ENCODE measurements at places on chromosomes 11 and 22.

DNA sequence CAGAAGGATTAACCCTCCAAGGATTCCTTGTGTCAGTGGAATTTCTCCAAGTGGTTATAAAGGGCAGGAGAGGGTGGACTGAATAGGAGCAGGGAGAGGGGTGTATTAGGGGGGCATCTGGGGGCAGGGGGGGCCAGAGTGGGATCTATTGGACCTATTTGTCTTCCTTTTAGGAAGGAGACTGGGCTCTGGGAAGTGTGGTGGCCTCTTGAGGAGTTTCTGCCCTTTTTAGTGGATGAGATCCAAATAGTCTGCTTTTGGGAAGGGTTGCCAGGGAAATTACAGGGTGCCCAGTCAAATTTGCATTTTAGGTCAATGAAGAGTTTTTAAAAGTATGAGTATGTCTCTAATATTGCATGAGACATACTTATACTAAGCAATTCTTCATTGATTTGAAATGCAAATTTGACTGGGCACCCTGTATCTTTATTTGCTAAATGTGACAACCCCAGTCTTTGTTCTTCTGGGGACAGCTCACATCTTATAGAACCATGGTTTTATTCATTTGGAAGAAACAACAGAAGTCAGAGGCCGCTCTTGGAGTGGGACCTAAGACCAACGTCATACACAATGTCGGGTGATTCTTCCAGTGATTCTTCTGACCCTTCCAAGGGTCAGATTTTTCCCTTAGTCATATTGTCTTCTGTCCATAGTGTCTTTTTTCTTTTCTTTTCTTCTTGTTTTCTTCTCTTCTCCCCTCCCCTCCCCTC, 429 bp upstream of the SLC22A6 start:
- DNase-seq = no peak

DNA sequence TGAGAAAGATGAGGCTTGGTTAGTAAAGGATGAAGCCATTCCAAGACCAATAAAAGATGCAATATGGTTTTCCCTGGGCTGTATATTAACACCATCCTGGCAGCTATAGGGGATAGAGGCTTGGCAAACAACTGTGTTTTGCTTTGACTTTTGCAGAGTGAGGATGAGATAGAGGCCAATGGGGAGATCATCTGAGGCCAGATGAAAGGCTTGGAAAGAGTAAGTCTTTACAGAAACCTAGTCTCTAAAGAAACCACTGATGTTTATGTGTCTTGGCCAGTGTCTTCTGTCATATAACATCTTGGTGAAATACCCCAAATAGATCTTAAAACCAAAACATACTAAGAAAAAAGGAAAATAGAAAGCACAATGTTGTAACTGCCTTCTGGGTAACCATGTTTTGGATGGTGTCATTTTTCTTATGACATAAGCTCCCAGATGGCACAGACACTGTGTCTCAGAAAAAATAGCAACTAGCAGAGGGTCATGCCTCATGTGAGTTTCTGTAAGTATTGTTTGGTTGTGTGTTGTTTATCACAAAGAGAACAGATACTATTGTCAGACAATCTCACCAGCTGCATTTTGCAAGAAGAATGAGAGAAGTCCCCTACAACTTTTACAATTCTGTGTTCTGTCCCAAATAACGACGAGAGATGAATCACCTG, 305.4 kb downstream of the ST3GAL4 start:
- DNase-seq = no peak

- no peak for DNase-seq
Observed at GRCh38 chr11:65415499-65416340, 6.9 kb upstream of the NEAT1 start.

- DNase-seq = no peak
Observed at GRCh38 chr22:46828323-46828900, 66.0 kb downstream of the TBC1D22A start.

DNA sequence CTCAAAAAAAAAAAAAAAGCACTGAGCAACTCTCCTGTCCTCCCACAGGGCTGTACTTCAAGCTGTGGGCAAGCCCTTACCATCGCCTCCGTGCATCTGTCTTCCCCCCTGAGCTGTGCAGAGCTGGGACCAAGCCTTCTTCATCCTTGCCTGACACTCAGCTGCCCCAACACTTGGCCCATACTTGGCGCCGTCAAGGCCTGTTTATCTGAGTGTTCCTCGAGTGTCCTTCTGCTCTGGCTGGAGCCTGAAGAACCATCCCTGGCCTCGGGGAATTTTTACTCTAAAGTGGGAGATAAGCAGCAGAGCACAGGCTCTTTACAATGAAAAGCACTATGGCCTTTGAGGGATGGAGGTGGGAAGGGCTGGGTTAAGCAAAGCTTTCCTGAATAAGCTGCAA, 1.6 kb upstream of the TIRAP start:
- DNase-seq = no peak

DNA sequence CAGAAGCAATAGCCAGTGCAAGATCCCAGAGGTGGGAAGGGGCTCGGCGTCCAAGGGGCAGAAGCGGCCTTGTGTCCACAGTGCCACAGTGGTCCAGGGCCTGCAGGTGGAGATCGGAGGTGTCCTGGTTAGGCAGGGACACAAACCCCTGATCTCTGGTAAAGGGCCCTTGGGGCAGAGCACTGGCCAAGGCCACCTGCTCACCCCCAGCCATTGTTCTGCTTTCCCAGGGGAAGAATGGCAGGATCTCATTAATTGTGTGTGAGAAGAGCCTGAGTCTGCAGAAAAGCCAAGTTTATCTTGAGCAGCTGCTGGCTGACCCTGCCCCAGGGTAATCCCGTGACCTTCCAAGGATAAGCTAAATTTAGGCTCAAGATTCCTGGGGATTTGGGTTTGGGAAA, 3.1 kb upstream of the CLDN5 start:
- DNase-seq = no peak

GRCh38 chr11:57278721-57279095, 41.7 kb upstream of the APLNR start:
- DNase-seq = no peak

- no peak for DNase-seq
Observed at GRCh38 chr11:119907122-119907851, 178.3 kb upstream of the NECTIN1 start.

DNA sequence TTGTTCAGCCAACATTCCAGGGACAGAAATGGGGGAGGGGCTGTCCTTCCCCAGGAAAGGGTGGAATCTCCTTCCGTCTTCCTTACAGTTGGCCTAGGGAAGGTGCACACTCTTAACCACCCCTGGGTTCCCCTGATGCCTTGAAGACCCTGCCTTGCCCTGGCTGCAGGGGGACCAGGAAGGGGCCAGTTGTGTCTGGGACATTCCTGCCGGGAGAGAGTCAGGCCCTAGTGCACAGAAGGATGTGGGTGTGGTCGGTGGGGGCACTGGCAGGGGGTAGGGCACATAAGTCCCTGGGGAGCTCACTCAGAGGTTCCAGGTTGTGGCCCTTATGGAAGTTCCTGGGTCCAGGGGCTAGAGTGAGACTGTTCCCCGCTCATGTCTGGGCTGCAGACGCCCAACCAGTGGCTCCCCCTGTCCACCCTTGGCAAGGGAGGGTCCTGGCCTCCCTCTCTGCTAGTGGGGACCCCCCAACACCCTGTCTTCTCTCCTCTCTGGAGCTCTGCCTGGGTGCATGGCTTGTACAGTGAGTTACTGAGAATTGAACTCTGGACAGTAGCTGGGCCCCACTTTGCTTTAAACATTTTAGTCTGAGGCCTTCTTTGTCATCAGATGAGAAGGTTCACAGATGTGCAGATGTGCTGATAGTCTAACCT, 2.0 kb upstream of the APOBEC3A start:
- DNase-seq = no peak

- DNase-seq = no peak
Observed at GRCh38 chr11:15212876-15213275, 98.2 kb downstream of the INSC start.

- DNase-seq = no peak
Observed at GRCh38 chr11:1742371-1742770, 8.0 kb downstream of the IFITM10 start.

DNA sequence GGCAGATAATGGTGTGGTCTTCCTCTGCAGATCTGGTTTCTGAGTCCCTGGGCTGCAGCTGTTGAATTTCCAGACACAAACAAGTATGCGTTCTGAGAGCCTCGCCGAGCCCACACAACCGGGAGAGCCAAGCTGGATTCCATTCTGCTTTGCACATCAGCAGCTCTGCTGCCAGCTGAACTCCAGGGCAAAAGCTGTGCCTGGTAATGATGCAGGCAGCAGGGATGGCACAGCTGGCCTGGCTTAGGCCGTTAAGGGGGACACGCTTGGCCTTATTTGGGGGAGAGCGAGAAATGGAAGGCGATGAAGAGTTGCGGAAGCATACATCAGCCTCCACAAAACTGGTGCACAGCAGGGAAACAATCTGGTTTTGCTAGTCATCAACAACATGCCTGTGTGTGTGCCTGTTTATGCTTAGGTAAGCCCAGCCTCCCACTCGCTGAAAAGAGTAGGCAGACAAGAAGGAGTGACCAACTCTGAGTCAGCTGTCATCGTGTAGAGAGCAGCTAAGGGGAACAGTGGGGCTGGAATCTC, 25.1 kb downstream of the ADAMTS8 start:
- peak; percentile 84 for DNase-seq

DNA sequence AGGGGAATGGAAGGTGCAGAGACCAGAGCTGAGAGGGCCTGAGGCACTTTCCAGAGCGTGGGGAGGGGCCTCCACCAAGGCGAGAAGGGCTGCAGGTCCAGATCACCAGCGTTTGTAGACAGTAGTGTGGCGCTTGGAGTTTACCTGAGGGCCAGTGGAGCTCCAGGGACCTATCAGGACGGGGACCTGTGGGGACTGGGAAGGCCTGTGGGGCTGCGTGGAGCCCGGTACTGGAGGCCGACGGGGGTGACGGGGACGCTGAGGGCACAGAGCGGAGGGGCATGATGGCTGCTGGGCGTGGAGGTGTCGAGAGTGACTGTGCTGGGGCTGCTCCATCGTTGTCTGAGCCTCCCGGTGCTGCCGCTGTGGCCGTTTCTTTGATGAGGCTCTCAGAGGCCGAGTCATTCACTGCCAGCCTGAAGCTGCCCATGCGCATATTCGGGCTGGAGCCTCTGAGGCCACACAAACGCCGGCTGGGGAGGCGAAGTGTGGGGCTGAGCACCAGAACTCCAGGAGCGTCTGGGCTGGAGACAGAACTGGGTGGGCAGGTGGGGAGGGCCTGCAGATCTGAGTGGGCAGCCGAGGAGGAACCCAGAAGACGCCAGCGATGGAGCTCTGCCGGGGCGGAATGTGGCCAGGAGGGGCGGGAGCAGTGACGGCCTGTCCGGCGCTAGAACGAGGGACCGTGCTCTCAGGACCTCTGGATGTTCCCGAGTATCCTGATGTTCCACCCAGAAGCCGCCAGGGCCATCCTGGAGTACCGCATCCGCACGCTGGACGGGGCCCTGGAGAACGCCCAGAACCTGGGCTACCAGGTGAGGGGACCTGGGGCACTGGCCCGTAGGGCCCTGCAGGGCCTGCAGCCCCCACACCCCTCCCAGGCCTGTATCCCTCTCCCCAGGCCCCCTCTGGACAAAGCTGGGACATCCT, 2.6 kb downstream of the PGGHG start:
- DNase-seq = no peak

DNA sequence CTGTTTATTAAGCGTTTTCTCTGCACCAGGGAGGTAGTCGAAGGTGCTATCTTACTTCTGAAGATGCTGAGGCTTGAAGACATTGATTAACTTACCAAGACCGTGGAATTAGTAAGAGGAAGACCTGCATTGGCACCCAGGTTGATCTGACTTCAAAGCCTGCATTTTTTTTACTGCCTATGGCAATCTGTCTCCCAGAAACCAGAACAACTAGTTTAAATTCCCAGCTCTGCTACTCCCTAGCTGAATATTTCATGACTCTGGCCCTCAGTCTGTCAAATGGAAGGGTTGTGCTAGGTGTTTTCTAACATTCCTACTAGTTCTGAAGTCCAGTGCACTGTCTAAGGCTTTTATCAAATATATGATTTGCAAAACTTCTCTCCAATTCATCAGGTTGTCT, 52.0 kb upstream of the GRAMD1B start:
- DNase-seq = no peak

DNA sequence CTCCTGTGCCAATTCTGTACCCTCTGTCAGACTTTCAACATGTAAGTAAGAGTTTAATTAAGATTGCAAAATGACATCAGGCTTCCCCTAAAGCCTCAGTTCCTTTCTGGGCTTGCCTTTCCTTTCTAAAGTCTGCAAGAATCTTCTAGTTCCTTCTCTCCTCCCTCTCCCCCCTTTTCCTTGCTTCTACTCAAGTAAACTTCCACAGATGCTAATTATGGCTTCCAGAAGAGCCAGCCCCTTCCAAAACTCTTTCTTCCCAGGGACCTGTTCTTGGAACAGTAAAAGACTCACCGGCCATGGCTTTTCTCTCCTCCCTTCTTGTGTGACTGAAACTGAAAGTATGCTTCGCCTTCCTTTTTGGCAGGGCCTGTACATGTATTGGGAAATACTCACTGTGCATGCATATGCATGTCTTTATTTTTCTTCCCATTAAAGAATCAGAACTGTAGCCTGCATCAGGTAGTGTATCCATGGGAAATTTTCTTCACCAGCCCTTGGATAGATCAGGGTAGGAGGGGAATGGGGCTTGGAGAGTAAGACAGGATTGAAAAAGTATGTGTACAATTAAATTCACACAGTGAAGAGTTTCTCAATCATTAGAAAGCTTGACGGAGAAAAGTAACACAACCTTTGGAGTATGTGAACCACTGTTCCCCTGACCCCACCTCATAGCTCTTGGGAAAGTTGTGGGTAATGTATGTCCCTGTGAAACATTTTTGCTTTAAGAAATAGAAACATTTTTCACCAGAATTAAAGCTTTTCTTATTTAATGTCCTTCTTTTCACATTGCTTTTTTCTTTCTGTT, at the start of gene CASP1:
Gene CASP1, minus strand, starts transcription at position 332 of the 808 bp plus-strand sequence. Its CDS starts 31 bp downstream, at position 301.
- peak; percentile 82 for DNase-seq

DNA sequence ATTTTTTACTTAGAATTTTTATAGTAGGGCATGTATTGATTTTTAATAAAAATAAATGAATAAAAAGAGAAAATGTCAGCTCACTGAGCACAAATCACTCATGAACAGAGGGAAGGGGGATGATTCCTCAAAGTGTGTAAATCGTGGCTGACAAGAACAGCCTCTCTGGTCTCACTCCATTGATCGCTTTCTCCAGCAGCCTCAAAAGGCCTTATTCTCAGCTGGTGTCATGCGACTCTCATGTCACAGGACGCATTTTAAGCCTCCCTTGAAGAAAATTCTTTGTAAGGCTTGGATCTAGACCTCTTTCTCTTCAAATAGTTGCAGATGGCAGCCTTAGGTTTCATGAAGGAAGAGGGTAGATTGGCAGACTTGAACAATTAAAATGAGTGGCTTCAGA, 33.9 kb upstream of the SLC5A12 start:
- no peak for DNase-seq

DNA sequence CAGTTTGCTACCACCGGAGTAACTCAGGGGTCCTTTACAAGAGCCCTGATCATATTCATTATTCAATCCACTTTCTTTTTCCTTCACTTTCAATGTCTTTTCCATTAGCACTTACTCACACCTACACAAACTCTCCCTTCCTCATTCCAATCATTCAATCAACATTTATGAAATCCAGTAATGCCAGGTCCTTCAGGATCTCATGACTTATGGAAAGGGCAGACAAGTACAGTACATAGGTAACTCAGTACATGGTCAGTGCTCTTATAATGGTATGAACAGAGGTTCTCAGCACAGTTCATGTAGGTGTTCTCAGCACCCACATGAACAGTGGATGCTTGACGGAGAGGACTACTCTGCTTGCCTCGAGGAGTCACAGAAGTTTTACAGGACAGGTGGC, 106.6 kb downstream of the USP35 start:
- no peak for DNase-seq
